ENCODE measurements at places on chromosomes 5 and 9.
A peak's percentile ranks its signal among the peaks of the same experiment; 100 is the strongest.

- DNase-seq = no peak
Observed at GRCh38 chr9:121253821-121254501, 14.0 kb upstream of the GSN start.

- no peak for DNase-seq
Observed at GRCh38 chr5:60403343-60404006, 296.5 kb downstream of the DEPDC1B start.

- DNase-seq = no peak
Observed at GRCh38 chr9:16000811-16001210, 448.0 kb downstream of the CCDC171 start.

DNA sequence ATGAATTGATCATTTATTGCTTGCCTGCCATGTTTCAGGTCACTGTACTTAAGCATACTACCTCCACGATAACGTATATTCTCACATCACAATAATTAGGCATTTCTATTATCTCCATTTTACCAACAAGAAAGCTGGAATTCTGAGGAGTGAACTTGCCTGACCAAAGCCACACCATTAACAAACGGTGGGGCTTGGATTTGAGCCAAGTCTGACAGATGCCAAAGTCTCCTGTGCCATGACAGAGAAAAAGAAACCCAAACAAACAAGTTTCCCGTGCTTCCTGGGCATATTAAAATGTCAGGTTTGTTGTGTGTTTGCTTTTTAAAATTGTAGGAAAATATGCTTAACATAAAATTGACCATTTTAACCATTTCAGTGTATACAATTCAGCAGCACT is 40.8 kb upstream of the KCNV2 start:
- no peak for DNase-seq

DNA sequence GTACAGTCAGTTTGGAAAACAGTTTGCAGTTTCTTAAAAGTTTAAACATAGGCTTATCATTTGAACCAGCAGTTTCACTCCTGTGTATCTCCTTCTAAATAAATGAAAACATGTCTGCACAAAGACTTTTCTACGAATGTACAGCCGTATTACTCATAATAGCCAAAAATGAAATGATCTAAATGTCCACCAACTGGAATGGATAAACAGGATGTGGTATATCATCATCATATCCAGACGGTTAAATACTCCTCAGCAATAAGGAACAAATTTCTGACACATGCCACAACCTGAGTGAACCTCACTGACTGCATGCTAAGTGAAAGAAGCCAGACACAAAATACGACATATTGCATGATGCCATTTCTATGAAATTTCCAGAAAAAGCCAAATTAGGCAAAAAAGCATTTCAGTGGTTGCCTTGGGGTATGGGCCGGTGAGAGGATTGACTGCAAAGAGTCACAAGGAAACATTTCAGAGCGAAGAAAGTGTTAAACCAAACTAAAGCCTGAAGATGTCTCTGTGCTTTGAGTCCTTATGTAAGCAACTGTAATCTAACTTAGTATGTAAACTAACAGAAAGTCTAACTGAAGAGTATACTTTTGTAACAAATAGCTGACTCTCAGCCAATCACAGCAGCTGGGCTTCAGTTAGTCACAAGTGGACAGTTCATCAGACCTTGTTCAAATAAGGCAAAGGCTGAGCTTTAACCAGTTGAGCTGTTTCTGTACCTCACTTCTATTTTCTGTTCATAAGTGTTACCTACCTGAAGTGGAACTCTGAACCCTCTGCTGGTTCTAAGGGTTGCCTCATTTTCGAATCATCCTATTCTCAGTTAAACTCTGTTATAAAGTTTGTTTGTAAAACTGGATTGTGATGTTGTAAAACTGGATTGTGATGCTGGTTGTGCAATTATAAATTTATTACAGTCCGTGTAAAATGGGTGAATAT is 65.2 kb downstream of the TRIO start:
- DNase-seq = peak; percentile 62

DNA sequence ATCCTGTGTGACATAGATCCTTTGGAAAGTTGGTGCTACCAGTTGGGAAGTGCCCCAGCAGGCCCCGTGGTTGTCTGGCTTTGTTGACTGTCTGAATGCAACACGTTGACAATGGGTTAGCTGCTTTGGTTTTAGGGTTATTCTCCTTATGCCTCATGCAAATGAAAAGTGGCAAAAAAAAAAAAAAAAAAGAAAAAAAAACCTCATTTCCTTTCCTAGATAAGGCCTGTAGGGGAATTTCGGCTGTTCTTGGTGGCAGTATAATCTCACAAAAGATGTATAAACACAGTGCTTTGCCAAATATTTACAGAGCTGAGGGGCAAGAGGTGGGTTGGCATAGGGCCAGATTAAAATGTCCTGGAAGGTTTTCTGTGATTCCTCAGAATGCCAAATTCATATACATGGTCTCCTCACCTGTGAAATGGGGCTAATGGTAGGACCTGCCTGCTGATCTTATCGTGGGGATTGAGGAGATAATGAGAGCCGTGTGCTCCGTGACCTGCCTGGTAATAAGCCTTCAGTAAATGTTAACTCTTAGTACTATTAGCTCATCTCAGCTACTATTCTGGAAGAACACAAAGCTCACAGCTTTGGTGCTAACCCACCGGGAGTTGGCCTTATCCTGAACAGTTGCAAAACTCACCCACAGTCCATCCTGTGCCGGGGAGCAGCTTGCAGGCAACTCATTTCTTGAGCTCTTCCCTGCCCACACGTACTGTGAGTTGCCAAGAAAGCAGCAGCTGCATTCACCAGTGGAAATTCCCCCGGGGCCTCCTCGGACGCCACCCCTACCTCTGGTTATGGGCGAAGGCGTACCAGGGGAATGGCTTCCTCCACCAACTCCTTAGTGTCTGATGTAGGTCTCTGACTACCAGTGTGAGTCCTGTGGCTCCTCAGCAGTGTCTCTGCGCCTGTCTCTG is 220.3 kb downstream of the NR3C1 start:
- DNase-seq = no peak
